ENCODE measurements at places on chromosomes 12 and 14.
A peak's percentile ranks its signal among the peaks of the same experiment; 100 is the strongest.

- DNase-seq = no peak
Measured at GRCh38 chr12:42103155-42103554, 41.5 kb downstream of the GXYLT1 start.

- no peak for DNase-seq
Measured at GRCh38 chr14:75917946-75918335, 63.9 kb downstream of the TGFB3 start.

DNA sequence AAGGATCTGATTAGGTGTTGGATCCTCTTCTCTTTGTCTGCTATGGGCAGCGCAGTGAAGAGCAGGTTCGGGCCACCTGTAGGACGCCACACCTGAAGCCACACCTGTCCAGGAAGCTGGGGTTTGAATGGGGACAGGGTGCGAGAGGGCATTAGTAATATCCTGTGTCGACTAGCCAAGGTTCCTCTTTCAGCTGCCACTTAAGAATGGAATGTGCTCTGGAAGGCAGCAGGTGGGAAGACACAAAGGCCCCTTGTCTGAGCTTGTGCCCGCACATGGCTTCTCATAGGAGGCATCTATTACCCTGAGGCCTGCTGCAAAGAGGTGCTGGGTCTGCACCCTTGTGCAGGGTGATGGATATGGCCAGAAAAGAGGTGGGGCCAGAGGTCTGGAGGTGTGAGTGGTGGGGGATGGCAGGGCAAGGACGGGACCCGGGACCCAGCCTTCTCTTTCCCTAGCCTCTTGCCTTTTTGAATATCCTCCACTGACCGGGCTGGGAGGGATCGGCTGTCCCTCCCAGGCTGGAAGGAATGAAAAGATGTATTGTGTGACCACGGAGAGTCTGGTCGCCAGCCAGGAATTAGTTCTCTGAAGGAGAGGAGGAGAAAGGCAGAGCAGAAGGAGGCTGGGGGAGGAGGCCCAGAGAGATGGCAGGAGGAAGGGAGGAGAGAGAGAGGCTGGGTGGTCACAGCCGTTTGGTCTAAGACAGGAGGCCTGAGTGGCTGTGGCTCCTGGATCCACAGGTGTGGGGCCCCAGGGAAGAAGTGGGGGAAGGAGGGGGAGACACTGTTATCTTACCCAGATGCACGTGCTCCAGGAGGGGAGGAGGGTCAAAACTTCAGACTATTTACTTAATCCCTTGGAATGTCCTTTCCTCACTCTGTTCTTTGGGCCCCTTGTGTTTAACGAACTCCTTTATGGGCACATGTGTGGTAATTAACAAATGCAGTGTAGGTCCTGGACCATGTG is 101.5 kb downstream of the SMOC1 start:
- peak; percentile 65 for DNase-seq

DNA sequence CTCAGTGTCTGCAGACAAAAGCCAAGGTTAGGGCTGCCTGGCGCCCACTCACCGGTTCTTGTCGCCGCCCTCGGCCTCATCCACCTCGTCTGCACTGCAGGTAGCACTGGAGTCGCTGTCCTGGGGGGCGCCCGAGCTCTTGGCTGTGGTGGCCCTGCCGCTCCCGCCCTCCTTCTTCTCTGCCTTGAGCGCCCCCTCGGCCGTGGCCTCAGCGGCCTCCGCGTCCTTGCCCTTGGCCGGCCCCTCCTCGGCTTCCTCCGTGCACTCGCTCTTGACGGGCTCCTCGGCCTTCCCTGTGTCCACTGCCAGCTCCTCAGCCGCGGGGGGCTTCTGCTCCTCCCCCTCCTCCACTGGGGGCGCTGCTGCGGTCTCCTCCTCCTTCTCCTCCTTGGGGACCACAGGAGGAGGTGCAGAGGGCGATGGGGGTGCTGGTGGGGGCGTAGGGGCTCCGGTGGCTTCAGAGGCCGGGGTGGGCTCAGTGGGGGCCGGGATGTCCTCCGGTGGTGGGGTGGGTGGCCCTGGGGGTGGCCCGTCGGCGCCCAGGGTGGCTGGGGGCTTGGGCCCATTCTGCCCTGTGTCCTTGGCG is 77.2 kb downstream of the RFLNA start:
- DNase-seq = no peak

Data from RPMI8226 (cell line).